ENCODE measurements at places on chromosomes 5 and 9.

GRCh38 chr5:93621327-93621798, 38.3 kb downstream of the NR2F1 start:
- peak; percentile 97 for DNase-seq

GRCh38 chr9:105676351-105676923, 14.2 kb downstream of the TAL2 start:
- DNase-seq = peak; percentile 48

DNA sequence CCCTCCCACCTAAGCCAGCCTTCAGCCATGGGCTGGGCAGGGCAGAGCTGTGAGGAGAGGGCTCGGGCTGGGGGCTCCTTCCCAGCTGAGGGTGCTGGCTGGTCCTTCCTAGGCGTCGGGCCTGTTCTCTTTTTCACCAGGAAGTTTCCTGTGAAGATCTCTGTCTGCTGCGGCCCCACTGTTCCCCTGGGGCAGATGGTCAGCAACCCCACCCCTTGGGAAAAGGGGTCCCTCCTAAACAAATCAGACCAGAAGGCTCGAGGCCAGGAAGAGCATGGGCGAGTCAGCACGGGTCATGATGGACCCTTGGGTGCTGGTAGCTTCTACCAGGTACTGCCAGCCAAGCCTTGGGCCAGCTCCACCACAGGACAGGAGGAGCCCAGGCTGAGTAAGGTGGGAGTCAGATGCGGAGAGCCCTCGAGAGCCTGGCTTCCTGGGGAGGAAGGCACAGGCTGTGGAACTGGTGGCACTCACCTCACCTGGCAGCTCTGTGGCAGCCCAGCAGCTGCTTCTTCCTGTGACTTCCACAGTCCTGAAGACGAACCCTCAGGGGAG, 3.5 kb downstream of the CACNA1B start:
- no peak for DNase-seq

DNA sequence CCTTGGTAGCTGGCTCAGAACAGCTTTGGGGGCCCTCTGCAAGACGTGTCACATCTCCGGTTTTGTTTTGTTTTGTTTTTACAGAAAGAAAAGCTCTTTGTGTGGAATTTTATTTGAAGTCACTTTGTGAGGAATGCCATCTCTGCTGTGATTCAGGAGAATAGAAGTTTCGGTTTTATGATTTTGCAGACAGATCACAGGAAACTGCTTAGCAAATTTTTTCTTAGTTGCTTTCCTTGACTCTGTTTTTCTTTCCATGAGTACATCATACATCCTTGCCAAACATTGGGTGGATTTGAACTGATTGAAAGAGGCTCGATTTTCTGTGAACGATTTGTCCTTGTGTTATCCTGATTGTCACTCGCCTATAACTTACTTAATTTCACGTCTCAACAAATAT, 5.1 kb downstream of the SEMA5A start:
- DNase-seq = no peak

DNA sequence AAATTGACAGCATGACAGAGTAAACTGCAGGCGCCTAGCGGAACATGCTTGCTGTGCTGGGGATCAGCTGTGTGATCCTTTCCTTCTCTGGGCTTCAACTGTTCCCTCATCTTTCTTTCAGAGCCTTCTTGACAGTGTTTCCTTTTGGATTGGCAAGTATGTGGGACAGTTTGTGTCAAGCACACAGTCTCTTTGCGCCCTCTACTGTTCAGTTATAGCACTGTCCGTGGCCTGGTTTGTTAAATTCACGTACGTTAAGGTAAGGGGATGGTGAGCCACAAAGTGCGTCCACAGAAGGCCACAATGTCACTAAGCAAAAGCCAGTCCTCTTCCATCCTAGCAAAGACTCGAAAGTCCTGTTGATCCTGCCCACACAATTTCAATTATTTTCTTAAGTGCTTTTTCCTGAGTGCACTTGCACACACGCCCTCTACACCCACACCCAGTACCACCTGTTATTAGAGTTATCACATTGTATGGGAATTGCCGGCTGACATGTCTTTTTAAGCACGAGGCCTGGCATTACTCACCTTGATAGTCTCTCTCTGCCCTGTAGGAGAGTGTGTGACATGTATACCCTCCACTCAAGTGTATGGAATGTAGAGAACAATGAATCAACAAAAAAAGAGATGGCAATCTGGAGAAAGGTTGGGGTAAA, 22.5 kb upstream of the PTPN3 start:
- peak; percentile 81 for DNase-seq

GRCh38 chr5:120451445-120451844, 12.7 kb upstream of the PRR16 start:
- no peak for DNase-seq

DNA sequence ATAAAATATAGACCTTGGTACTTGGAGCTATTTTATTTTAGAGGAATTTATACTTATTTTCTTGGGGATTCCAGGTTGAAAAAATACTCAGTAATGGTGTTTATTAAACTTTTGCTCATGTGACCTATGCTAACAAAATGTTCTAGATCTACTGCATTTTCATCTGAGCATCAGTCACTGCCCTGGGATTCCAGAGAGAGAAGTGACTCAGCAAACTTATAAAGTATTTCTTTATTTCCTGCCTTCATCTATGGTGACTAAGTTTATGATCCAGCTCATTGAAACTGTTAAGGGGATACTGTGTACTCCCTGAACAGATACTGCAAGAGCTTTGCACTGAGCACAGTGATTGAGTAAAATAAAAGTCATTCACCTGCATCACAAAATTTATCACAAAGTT, 298.5 kb upstream of the CDH18 start:
- DNase-seq = no peak

GRCh38 chr5:100818340-100818739, 84.7 kb downstream of the ST8SIA4 start:
- DNase-seq = no peak

DNA sequence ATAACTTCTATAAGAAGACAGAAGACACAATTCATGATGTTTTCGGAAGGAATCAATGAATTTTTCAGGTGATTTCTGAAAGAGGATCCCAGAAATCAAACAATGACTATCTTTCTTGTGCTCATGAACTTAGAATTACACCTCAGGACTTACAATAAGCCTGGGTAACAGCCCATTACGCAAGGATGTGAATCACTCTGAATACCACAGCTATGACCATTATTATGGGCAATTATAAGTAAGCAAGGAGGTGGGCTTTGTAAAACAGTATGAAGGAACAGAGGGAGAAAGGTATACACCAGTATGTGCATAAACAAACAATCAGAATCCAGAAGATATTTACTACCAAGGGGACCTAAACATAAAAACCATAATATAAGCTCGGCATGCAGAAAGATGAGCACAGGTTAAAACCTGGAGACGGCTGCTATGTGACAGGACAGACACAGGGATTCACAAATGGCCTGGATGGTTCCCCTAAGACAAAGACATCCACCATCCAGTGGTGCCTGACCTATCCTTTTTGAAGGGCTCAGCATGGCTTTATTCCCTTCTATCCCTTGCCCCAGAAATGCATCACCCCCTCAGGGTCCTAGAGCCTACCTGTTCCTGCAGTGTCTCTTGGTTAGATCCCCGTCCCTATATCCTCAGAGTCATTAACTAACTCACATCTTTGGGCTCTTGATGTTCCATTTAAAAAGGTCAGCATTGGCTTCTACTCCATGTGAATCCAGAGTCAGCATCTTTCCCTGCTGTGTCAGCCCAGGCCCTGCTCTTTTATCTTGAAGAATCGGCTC, 21.8 kb upstream of the PPP2CA start:
- DNase-seq = peak; percentile 35

- no peak for DNase-seq
These were observed 40.7 kb upstream of the AKNA start for GRCh38 chr9:114428466-114428865.

DNA sequence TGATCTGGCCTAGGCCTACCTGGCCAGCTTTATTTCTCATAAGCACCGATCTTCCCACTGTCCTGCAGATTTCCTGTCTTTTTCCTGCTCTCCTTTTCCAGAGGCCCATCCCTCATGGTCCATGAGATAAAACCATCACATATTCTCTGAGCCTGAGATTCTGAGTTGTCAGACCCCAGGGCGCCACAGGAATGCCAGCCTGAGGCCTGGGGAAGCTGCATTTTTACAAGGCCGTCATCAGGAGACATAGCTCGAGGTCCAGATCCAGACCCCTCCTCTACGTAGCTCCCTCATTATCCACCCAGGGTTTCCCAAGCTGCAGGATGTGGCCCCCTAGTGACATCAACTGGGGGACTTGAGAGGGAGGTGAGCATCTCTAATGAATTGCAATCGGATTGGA, 204.3 kb downstream of the ATPSCKMT start:
- no peak for DNase-seq

DNA sequence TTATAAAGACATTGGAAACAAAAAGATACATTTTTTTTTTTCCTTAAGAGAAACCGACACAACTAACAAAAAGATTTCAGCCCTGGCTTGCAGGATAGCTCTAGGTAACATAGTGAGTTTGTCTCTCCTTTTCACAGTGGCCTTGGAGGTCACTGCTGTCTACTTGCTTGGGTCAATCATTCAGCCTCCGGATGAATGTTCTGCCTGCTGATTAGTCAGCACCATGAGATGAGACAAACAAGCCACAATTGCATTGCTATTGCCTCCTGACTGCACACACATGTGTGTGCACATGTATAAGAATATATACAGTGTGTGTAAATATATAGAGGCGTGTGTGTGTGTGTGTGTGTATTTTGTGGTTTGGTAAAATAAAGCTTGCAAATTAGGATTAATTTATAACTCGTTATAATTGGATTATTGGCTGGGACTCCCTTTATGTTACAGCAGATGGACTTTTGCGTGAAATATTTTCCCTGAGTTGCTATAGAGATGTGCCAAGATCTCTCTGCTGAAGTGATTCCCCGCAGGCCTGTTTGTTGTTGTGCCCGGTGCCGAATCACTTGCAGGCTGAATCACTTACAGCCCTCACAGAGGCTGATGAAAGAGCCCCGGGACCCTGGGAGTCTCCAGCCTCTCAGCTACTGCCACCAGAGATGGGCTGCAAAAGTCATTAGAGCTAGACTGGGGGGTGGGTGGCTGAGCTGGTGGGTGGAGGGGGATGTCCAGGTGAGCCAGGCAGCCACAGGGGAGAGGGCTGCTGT, 161.2 kb downstream of the FGF18 start:
- DNase-seq = no peak

DNA sequence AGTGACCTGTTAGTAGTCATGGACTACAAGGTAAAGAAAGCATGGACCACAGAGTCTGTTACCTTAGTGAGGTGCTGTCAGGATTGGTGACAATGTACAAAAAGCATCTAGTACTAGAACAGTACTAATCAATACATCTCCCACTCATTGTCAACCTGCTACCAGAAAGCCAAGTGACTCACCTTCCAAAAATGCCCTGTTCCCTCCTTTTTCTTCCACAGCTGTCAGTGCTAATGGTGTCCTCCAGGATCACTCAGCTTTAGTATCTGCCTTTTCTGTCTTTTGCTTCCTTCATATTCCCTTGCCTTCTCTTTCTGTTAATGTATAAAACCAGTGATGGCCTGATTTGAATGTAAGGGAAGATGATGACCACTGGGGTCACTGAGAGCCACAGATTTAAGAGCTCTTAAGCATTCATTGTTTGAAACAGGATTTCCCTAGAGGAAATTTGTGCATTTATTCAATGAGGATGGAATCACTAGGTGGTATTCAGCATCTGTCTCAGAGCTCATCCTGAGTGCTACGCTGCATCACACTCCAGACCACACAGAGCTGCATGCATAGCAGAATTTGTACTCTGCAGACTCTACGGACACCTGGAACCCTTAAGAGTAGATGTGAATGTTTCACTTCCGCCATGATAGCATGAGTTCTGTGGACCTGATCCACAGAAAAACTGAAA, 71.0 kb downstream of the SV2C start:
- DNase-seq = no peak

GRCh38 chr9:74132986-74133385, 364.1 kb upstream of the RORB start:
- DNase-seq = no peak

DNA sequence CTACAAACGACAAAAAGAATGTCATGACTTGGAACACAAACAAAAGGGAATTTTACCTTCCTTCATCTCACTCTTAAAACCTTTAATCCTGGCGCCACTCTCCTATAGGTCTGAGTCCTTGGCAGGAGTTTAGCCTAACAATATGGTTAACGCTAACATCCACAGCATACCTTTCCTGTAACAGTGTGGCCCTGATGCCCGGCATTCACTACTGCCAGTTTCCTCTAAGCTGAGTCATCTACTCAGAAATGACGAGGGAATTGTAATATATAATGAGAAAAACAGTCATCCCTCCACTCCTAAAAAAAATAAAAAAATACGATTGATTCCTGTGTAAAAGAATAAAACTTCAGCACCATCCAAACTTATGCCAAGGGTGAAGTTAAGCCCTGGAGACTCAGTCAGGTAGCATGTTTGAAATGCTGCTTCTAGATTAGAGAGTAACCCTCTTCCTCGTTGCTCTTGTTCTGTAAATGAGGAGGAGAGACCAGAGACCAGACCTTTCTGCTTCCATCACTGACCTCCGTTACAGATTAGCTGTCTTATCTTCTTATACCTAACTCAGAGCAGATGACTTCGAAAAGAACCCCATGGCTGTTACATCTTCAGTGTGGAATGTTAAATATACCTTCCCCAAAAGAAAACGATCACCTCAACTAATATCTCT, 37.4 kb downstream of the CCDC125 start:
- no peak for DNase-seq

GRCh38 chr5:135942202-135942771, 12.5 kb downstream of the LECT2 start:
- no peak for DNase-seq

GRCh38 chr5:42870882-42871418, 59.3 kb upstream of the SELENOP start:
- no peak for DNase-seq

DNA sequence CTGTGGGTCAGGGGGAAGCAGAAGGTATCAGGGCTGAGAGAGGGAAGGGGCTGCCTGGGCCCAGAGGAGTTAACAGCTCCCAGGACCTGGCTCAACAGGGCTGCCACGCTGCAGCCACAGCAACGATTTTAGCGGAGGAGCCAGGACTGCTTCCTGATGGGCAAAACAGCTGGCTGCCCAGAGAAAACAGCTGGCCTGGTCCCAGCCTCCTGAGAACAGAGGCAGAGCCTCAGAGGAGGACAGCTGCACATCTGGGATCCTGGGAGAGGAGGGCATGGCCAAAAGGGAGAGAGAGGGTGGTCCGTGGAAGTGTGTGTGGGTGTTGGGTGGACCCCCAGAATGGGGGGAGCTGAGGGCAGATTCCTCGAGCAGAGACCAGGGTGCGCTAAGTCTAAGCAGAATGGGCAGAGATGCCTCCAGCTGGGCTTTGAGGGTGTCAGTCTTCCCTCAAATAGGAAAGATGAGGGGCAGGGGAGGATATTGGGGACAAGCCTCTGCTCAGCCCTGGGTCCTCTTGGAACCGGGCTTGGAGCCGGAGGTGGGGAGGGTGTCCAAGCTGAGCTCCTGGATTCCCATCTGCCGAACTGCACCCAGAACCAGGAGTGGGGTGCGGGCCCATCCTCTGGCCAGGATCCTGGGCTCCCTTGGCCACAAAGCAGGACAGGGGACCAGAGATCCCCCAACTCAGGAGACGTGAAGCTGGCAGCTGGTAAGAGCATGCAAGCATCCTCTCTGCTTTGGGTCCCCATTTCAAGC, 9.1 kb upstream of the CERCAM start:
- no peak for DNase-seq

GRCh38 chr9:21473236-21473635, 8.9 kb downstream of the IFNE start:
- no peak for DNase-seq
